ENCODE measurements at places on chromosomes 3 and 15.
A peak's percentile ranks its signal among the peaks of the same experiment; 100 is the strongest.

GRCh38 chr3:170471149-170471548, 52.5 kb downstream of the CLDN11 start:
- no peak for DNase-seq

DNA sequence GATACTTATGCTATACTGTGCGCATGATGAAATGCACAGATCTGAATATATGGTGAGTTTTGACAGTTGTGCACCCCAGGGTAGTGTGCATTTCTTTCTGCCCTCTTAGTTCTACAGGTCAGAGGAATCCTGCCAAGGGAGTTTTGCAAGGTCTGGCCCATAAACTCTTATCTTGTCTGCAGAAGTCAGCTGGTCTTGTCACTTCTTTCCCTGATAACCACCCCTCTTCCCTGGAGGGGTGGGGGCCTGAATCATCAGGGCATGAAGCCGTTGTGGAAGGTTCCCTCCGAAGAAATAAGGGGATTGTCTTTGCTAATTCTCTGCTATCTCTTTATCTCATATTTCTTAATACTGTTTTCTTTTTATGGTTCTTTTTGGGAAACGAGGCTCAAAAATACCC, 30.4 kb downstream of the TRIM71 start:
- no peak for DNase-seq

GRCh38 chr15:34841262-34841725, 45.9 kb upstream of the ACTC1 start:
- no peak for DNase-seq

DNA sequence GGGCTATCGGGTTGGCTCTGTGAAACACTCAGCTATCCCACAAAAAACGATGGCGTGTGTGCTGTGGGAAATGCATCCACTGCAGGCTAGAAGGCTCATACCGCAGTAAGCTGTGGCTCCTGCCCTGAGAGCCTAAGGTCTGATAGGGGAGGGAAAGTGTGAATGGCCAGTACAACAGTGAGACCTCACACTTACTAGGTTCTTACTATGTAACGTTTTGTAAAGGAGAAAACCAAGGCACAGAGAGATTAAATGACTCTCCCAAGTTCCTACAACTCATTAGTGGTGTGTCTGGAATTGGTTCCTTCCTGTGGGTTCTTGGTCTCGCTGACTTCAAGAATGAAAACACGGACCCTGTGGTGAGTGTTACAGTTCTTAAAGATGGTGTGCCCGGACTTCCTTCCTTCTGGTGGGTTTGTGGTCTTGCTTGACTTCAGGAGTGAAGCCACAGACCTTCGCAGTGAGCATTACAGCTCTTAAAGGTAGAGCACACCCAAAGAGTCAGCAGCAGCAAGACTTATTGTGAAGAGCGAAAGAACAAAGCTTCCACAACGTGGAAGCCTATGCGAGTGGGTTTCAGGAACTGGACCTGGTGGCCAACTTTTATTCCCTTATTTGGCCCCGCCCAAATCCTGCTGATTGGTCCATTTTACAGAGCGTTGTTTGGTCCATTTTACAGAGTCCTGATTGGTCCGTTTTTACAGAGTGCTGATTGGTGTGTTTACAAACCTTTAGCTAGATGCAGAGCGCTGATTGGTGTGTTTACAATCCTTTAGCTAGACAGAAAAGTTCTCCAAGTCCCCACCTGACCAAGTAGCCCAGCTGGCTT, 161.7 kb downstream of the POLR2M start:
- no peak for DNase-seq

GRCh38 chr3:43885908-43886618, 195.3 kb downstream of the ABHD5 start:
- no peak for DNase-seq

DNA sequence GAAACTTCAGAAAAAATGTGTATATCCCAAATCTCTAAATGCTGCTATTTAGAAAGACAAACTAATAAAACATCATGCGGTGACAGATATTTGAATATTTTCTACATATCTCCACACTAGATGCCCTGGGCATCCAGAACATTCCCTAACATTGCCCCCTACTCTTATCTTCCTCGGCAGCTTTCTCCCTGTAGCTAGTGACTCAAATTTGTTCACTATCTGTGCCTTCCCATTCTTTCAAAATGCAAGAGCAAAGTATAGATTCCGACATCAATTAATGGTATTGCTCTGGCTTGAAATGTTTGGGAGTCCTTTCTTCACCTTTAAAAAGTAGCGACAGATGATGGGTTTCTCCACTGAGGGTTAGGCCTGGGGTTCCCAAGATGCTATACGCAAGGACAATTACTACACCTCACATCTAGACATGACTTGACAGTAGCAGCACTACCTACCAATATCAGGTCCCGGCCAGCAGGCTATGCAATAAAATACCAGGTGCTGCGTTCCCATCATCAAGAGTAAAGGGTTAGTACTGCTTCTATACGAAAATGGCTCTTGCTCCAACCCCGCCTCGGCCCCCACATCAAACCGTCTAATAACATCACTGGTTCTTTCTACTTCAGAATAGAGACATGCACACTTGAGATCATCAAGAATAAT, 631 bp downstream of the UBR1 start:
- no peak for DNase-seq

DNA sequence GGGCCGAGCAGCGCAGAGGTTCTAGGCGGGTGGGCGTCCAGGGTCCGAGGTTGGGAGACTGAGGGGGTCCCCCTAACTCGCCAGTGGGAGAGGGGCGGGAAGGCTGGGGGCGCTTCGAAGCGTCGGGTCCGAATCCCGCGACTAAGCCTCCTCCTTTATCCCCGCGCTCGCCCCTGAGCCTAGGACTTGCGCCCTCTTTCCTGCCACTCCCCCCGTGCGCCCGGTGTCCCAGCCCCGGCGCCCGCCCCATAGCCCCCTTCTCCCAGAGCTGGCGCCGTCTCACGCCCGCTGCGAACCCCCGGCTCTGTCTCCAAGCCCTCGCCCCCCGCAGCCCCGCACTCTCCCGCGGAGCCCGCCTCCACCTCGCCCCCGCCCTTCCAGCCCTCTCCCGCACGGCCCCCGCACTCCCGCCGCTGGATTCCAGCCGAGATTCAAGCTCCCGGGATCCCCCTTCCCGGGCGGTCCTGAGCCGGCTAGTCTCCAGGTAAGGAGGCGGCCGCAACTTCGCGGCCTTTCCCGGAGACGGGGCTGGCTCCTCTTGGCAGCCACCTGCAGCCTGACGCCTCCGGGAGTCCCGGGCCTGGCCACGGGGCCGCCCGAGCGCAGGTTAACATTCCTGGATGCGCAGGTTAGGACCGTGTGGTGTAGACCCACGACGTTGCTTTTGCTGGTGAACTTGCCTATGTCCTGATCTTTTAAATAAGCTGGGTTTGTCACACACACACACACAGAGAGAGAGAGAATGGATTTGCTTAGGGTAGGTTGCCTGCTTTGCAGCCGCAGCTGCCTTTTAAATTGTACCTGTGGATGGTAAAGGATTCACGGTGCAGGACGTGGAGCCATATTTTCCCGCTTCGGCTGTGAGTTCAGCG, 563 bp downstream of the PXYLP1 start:
- DNase-seq = peak; percentile 10

- DNase-seq = no peak
These were observed 38.4 kb upstream of the SLC6A11 start for GRCh38 chr3:10777627-10778026.

- no peak for DNase-seq
These were observed 9.7 kb upstream of the CALML4 start for GRCh38 chr15:68214838-68215254.

GRCh38 chr15:68051109-68051508, 3.0 kb upstream of the PIAS1 start:
- no peak for DNase-seq

GRCh38 chr3:161295325-161295724, 74.2 kb downstream of the NMD3 start:
- DNase-seq = no peak
